Astrocyte of the hippocampus (primary cell): ENCODE measurements at places on chromosomes 7 and 10.

GRCh38 chr7:105097619-105098018 is 83.6 kb downstream of the KMT2E start:
- DNase-seq = no peak

- no peak for DNase-seq
These were observed 3.6 kb downstream of the EMX2 start for GRCh38 chr10:117546020-117546580.

GRCh38 chr7:15143936-15144335 is 241.4 kb upstream of the DGKB start:
- DNase-seq = no peak

DNA sequence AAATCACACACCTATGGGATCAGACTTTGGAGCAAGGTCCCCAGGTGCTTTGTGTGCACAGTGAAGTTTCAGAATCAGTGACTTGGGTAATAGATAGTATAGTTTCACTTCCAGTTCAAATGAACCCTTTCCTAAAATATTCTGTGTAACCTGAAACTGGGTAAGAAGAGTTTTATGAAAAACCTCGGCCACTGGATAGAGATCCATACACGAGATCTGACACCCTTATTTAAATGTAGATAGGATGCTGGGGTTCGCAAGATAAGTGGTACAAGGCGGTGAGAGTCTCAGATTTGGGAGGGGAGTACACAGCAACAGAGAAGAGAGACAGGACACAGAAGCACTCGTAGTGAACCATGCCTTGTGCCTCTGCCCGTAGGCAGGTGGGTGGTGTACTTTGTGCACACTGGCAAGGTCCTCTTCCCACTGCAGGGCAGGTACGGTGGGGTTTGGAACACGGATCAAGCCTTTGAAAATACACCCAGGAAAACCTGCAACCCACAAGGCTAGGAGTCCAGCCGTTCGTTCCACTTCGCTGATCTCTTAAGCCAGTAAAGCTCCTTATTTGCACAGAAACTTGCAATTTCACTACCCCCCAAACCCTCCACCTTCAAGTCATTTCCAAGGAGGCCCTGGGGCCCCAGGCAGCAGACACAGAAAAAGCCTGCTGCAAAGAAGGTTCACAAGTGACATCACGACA is 162.8 kb downstream of the USP6NL start:
- no peak for DNase-seq

DNA sequence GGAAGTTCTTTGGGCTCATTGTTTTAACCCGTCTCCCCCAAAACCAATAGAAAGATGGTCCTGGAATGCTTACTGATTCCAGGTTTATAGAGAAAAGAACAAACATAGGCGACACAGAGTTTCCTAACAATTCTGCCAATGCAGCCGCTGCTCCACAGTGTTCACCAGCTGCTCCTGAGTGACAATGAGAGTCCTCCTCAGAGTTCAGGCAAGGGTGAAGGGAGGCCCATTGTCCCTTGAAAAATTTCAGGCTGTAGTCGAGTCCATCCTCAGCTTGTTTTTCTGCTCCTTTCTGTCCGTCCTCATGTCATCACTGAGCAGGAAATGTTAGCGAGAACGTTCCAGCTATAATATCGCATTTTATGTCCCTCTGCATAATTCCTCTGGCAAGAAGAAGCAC is 537.6 kb downstream of the TCERG1L start:
- DNase-seq = no peak

DNA sequence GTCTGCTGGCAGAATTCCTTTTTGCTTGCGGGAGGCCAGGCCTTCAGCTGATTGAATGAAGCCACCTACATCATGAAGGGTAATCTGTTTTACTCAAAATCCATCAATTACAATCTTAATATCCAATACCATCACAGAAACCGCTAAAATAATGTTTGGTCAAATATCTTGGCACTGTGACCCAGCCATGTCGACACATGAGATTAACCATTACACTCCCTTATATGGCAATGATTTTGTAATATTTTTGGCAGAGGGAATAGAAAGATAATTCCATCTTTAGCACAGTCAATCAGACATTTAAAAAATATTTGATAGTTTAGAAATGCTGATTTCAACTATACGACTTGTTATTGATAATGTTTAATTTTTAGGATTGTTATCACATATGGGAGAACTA is 36.5 kb upstream of the SLC39A12 start:
- DNase-seq = no peak

DNA sequence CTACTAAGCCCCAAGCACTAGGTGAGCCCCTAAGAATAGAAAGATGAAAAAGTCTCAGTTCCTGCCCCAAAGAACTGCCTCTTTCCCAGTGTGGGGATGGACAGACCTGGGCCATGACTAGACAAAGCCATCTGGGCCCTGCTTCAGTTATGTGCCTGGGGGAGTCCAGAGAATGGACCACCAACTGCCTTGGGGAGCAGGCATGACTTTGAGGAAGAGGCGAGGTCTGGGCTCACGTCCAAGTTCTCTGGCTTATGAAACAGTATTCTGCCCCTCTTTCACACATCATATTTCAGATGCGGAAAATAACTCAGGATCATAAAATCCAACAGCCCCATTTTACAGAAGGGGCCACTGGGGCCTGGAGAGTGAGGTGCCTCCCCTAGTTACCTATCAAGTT is 80.3 kb downstream of the PLXNA4 start:
- no peak for DNase-seq

DNA sequence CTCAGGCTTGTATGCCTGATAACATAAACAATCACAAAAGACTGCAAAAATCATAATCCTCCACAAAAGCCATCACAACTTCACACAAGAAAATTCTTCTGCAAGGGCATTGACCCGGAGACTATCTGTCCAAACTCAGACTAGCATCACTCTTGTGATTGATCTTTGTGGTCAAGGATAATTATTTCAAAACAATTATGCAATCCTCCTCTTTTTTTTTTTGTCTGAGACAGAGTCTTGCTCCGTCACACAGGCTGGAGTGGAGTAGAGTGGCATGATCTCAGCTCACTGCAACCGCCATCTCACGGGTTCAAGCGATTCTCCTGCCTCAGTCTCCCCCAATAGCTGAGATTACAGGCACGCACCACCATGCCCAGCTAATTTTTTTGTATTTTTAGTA is 22.2 kb downstream of the CDNF start:
- no peak for DNase-seq

- no peak for DNase-seq
These were observed 262.0 kb upstream of the ZWINT start for GRCh38 chr10:56623064-56623463.

- DNase-seq = peak; percentile 69
These were observed 3.4 kb downstream of the KLF6 start for GRCh38 chr10:3781468-3782145.

GRCh38 chr10:48924988-48925387 is 14.7 kb downstream of the LRRC18 start:
- DNase-seq = no peak

- no peak for DNase-seq
These were observed 6.4 kb downstream of the GCK start for GRCh38 chr7:44182827-44183226.

- DNase-seq = no peak
These were observed 3.3 kb downstream of the NUDT13 start for GRCh38 chr10:73113551-73113950.

- DNase-seq = peak; percentile 92
These were observed 21.3 kb downstream of the CALML3 start for GRCh38 chr10:5545778-5546710.

GRCh38 chr10:132066186-132066585 is 440 bp downstream of the JAKMIP3 start:
- DNase-seq = no peak
